ENCODE measurements at places on chromosomes 11 and 22. TPM values are rescaled to one million over a fixed set of nuclear protein-coding genes. Genes with fewer than 3 reads are reported as not detected.
A peak's percentile ranks its signal among the peaks of the same experiment; 100 is the strongest.

DNA sequence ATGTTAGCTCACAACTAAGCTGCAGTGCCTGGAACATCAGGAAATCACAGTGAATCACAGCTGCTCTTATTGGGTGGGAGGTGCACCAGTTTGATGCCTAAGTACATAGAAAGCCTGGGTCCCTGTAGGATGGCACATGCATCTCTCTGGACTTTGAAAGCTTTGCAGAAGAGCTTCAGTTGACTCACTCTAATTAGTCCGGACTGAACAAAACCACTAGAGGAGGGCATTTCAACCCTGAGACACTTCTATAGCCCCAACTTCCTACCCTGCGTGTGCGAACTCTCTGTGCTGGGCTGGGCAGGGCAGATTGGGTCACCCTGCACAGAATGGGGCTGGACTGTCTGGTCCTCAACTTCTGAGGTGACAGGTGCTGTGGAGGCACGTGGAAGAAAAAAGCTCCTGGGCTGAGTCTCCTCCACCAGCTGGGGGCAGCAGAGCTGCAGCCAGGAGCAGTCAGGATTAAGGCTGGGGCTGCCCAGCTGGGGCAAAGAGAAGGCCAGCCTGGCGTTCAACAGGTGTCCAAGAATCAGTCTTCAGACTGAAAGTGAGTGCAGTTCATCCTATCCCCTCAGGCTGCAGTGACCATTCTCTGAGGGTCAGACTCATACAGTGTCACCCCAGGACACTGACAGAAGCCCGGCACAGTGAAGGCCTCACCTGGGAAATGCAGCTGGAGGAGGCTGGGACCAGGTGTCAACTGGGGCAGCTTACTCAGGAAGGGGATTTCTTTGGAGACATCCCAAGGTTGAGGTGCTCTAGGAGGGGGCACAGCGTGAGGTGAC, 22.1 kb downstream of the GGTLC2 start:
- no peak for DNase-seq

GRCh38 chr11:116274521-116274920, 498.3 kb downstream of the BUD13 start:
- DNase-seq = no peak

- peak; percentile 27 for DNase-seq
Measured at GRCh38 chr22:33658775-33659174, 261.5 kb downstream of the LARGE1 start.

GRCh38 chr22:20206709-20207215, 55.9 kb upstream of the CCDC188 start:
- no peak for DNase-seq

DNA sequence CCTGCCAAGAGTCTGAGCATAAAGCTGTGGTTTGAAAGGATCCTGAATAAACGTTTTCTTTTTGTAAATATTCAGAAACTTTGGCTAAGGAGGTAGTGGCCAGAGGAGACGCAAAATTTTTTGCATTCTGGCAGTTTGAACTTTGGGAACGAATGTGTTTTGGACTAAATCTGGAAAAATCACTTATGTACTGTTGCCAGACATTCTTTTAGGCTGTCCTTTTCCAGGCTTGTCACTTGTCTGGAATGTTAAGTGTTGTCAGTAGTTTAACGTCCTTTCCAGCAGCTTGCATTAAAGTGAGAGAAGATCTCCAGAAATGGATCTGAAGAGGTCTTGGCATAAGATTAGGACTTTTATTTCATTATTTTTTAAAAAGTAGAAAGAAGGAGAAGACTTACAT, 18.5 kb downstream of the SPECC1L start:
- no peak for DNase-seq

GRCh38 chr11:127972816-127973215, 614.5 kb downstream of the ETS1 start:
- DNase-seq = no peak

GRCh38 chr22:36452250-36452977, 29.0 kb downstream of the TXN2 start:
- DNase-seq = no peak

DNA sequence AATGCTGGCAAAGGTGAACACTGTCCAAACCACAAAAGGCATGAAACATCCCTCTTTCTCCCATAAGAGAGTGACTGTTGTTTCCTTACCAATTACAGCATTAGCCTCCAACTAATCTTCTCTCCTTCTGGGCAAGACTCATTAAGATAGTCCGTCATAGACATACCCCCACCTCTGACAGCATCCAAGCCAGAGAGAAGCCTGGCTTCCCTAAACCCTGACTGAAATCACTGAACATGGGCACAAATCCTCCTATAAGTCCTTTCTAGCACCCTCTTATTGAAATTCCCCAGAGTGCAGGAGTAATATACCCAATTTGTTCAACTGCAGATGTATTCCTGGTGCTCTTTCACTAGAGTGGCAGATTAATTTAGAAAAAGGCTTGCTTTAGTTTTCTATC, 1.7 kb upstream of the RNASEH2C start:
- no peak for DNase-seq

DNA sequence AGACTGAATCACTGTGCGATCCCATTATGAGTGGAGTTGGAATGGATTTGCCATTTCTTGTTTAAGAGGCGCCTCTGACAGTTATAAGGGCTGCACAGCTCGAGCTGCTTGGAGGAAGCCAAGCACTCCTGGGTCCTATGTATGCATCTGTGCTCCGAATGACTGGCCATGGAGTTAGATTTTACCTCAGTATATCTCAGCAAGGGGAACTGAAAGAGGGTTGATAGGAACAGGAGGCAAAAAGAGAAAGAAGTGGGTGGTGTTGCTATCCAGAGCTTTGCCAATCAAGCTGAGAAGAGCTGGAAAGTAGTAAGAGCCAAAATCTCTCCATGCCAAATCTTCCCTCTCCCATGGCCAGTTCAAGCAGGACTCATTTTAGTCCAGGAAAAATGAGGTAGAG, 632.0 kb upstream of the KIRREL3 start:
- no peak for DNase-seq

DNA sequence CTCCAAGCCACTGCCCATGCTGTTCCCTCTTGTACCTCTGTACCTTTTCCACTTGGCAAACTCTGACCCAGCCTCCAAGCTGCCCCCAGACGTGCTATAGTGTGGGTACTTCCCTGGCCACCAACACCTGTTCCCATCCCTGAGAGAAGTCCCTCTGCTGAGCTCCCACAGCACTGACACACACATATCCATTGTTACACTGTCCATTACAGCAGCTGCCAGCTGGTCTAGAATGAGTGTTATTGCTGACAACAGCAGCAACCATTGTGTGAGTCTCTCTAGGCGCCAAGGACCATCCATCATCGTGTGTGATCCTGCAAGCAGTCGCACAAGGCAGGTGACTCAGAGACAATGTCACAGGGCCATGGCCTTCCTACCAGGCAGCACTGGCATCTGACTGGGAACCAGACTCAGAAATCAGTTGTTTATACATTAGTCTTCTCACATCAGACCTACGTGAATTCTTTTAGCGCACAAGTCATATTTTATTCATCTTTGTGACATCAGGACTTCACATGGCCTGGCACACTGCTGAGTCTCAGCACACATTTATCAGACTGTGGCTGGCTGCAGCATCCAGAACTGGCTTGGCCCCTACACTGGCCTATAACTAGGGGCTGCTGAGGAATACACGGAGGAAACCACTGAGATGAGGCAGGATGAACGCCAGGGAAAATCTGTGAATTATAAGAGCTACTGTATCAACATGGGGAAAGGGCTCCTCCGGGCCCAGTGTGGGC, 56.4 kb downstream of the SGSM3 start:
- no peak for DNase-seq

GRCh38 chr22:37276776-37277175, 5.5 kb upstream of the CYTH4 start:
- no peak for DNase-seq

DNA sequence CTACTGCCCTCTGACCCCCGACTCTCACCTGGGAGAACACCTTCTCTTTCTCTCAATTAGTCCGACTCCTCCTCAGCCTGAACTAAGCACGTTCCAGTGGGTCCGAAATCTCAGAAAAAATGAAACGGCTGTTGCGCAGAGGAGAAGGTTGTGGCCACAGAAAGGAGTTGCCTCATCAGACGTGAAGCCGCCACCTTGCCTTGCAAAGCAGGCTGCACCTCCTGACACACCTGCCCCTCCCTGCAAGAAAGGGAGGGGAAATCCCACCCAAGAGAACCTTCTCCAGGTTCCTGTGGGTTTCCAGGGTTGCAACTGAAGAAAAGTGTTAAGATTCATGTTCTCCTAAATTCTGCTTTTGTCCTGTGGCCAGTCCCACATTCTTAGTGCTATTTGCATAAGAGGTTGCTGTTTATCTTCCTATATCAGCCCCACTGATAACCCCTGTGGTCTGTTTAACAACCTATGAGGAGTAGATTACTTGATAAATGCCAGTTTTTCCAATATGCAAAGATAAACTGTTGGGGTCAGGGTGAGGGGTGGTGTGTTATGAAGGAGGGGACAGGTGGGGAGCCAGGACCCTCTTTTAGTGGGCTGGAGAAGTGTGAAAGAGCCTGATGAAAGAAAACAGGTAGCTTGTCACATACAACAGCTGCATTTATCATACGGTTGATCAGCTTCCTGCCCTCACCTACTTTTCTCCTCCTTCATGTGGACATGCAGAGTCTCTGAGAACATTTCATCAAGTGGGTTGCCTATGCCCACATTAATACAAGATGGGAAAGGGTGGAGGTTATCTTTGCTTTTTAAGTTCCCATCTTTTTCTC, 18.2 kb downstream of the ZBTB16 start:
- no peak for DNase-seq

DNA sequence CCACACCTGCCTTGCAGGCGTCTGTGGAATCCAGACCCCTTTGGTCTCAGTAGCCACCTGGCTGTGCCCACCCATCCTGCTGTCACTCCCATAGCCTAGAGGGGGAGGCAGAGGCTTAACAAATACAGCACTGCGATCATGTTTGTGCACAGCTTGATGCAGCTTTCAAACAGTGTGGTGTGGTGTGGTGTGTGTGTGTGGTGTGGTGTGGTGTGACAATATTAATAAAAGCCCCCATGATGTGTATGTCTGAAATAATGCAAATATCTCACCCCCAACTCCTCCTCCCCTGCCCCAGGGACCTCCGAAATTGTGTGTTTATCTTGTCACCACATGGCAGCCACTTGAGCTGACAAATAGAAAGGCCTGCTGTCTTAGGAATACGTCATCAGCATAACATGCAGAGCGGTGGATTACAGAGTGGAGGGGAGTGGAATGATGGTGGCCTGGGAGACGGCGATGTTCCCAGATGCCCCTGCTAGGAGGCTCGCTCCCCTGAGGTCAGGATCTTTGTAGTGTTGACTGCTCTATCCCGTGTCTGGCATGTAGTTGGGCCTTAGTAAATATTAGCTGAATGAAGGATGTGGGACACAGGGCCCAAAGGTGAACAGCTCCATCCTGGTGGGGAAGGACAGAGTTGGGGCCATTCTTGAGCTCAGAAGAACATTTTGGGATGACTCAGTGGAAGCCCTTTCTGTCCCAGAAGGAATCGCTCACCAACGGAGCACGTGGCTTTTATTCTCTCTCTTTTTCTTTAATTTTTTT, 2.8 kb downstream of the PDXP start:
- no peak for DNase-seq

DNA sequence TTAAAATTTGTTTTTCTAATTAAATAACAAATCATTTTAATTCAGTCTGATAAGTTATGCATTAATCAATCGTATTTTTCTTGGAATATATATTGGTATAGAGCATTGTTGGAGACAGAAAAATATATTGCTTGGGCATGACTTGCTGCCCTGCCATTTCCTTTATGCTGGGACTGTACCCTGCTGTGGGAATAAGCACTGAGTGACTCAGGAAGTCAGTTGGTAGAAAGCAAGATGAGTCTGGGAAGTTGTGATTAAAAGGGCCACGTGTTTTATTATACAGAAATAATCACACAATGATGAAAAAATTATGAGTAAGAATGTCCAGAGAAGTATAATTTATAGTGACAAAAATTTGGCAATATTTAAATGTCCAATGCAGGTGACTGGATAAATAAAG, 139.5 kb downstream of the KIF18A start:
- no peak for DNase-seq

DNA sequence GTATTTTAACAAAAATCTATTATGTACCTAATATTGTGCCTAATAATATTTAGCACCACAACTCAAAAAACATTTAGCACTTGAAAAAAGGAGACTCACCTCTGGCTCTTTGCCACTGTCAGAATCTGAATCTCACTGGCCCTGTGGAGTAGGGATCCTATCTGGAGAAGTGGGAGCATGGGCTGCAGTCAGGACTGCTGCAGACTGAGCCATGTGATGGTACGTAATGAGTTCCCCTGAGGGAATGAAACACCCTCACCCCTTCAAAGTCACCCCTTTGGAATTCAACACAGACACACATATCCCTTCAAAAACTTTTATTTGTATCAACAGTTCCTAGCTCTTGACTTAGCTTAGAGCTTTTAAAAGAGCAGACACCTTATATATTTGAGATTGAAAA, 6.5 kb downstream of the PTPMT1 start:
- no peak for DNase-seq

GRCh38 chr22:46738647-46739093, 618 bp upstream of the CERK start:
- no peak for DNase-seq

Gene MCAM
- total RNA-seq = 622 TPM

Gene TMEM126A
- 30.9 TPM for total RNA-seq

Gene SHISA8
- total RNA-seq = not detected

Gene SLCO2B1
- 81.3 TPM for total RNA-seq

Gene KCNC1
- total RNA-seq = not detected

Gene ST14
- 4.4 TPM for total RNA-seq

Gene MMP1
- not detected for total RNA-seq

Gene PPP2R5B
- 20.3 TPM for total RNA-seq

Gene ASPHD2
- 0.32 TPM for total RNA-seq

Gene TMEM191C
- 3.8 TPM for total RNA-seq

Gene OR10S1
- not detected for total RNA-seq

All from omental fat pad (tissue), 4 donors.